IMR-90 (cell line): ENCODE measurements at places on chromosomes 2 and 18. TPM values are rescaled to one million over a fixed set of nuclear protein-coding genes. Genes with fewer than 3 reads are reported as not detected.

CENPO gene
- total RNA-seq, result 24.2 and 27.2 TPM in 2 replicates

- no peak for DNase-seq
Measured at GRCh38 chr2:222861411-222862105, 722 bp downstream of the ACSL3 start.

DNA sequence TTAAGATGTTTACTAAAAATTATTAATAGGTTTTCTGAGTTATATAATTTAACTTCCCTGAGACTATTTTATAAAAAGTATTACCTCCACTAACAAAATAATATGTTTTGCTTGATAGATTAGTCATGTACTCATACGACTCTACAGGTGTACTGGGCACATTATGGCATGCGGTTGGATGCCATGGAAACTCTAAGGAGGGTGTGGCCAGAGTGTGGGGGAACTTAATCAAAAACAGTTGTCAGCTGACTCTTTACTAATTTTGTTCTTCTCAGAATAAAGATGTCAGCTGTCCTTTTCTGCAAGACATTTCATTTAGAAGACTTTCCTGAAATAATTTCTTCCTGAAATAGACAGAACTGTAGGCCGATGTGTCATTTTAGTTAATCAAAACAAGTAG lies 228.3 kb upstream of the SIX3 start:
- no peak for DNase-seq

ABCB11 gene
- not detected in 2 replicates for total RNA-seq

DNA sequence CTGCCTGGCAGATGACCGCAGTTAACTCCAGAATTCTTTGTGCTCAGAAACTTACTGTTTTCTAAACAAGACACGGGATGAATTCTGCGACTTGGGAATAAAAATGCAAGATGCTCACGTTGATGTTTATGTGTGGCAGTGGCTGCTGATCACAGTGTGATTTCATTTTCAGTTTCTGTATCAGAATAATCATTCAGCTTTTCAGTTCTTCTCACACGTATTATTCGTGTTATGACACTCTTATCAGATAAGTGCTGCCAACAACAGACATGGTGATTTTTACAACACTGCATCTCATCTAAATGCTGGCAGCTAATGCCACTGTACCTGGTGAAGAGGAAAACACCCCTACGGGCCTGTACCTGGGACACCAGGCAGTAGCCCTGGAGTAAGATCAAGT lies 272.9 kb upstream of the REV1 start:
- no peak for DNase-seq

AQP12B gene
- not detected in 2 replicates for total RNA-seq

DNA sequence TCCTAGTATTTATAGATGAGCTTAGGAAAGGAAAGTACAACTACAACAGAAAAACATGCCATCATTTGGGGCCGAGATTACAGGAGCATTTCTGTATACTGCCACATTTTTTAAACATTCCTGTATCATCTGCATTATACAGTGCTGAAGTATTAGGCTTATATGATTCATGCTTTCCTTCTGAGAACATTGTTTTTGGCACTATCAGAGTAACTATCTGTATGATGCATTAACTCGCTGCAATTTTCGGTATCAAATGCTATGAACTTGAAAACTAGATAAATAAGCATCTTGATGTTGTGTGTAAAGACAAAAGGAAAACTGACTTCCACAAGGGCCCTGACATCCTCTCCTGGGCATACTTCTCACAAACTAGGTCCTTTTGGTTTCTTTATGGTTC lies 102.0 kb downstream of the RIT2 start:
- no peak for DNase-seq

DNA sequence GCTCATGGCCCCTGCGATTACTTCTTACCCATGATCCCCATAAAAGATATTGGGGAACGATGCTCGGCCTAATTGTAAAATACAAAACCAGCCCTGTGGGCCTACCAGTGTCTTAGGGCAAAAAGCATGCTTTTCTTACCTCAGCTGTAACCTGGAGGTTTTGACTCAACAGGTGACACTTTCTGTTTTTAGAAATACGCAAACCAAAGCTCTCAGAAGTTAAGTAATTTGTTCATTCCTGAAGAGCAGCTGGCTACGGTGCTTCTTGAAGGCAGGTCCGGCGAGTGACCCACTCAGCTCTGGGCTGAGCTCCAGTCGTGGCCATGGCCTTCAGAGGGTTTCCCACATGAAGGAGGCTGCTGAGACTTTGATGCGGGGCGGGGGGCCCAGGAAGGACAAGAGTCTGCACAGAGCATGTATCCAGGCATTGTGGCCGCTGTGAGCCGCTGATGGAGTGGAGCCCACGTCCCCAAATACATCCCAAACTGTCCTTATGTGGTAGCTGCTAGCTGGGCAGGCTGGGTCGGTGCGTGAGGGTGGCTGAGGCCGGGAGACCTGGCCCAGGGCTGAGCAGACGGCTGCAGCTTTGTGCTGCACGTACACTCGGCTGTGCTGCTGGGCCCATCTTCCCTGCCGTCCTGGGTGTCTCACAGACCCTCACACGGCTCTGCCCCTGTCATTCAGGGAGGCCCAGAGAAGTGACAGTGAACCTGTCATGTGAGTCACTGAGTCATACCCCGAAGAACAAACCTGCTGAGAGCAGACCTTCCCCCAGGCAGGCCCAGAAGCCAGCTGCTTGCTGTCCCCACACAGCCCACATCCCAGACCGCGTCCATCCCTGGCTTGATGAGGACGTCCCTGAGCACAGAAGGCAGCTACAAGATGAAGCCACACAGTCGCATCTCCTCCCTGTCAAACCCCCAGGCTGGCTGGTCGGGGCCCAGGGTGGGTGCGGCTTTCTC lies 34.1 kb downstream of the ITGB1BP1 start:
- no peak for DNase-seq

- no peak for DNase-seq
Measured at GRCh38 chr2:239250216-239251081, 150.4 kb downstream of the HDAC4 start.

- DNase-seq, result no peak
Measured at GRCh38 chr18:35710581-35710980, 129.0 kb downstream of the GALNT1 start.

DNA sequence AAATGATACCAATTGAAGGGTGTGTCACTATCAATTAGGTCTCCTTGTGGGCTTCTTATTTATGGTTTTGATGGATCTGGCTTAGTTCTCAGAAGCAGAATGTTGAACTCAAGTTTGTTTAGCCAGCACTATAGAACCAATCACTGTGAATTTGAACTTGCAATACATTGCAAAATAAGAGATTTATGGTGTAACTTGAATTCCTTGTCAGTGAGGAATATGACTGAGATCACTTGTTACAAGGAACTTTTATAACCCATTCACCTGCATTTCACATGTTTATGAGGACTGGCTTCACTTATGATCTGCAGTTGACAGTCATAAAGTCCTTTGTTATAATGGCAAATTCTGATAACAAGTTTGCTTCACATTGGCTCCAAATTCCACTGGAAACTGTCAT lies 9.8 kb downstream of the GATA6 start:
- no peak for DNase-seq

GRCh38 chr18:36200354-36200771 lies 13.1 kb downstream of the MOCOS start:
- no peak for DNase-seq

LYPD6B gene
- under 0.01 TPM in 1 of 2 replicates, not detected in the other for total RNA-seq

DLX1 gene
- 0.36 and 1.1 TPM in 2 replicates for total RNA-seq

- DNase-seq, result no peak
Measured at GRCh38 chr2:225486236-225486635, 86.7 kb downstream of the NYAP2 start.

DNA sequence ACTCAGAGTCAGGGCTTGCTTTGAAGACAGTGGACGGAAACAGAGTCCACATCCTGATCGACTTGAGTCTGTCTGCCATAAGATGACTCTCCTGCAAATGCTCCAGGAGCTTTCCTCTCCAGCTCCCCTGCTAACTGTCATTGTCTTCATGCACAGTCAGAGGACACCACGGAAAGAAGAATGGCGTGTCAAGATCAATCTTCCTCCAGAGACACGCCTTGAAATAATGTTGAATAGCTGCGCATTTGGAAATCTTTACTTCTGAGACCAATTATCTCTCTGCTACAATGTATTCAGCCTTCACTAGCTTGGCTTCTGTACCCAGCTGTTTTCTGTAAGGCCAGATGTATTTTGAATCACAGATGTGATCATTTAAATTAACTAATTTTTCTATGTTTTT lies 457.2 kb downstream of the CDH2 start:
- no peak for DNase-seq

DNA sequence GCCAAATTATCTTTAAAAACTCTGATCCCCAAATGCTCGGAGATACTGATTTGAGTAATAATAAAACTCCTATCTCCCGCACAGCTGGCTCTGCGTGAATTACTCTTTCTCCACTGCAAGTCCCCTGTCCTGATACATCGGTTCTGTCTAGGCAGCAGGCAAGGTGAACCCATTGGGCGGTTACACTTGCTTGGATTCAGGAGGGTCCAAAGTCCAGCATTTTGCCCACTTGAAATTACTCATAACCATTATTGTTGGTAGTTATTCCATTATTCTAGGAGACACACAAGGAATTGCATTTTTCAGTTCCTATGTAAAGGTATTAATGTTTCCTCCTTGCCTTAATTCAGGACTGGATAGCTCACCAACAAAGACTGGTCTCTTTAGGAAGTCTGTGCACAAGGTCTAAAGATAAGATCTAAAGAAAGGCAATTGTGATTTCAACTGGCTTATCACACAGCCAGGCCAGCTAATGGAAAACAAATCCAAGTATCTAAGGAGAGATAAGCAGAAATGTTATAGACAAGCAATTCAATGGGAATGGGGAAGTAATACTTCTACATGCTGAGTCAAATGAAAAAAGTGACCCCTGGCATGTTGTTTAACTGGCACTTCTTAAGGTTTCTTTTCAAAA lies 23.2 kb upstream of the NPC1 start:
- DNase-seq, result no peak

CNGA3 gene
- under 0.01 TPM in 1 of 2 replicates, not detected in the other for total RNA-seq

- no peak for DNase-seq
Measured at GRCh38 chr18:78831603-78832002, 148.0 kb upstream of the SALL3 start.

TMEM127 gene
- total RNA-seq, result 20.0 and 35.7 TPM in 2 replicates

DNA sequence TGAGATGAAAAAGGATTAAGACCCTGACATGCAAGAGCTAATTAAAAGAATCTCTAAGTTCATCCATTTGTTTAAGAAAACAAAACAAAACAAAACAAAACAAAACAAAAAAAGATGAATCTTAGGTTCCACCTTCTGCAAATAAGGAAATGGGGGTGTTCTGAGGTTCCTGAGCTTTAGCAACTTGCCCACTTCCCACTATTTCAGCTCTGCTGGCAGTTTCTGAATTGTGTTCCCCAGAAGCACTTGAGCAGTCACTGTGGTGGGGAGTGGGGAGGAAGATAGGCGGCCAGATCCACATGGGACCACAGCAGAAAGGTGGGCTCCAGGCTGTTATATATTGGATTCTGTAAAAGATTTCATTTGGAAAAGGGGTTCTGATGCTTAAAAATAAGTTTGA lies 20.3 kb downstream of the INO80C start:
- no peak for DNase-seq

- DNase-seq, result no peak
Measured at GRCh38 chr2:76998704-76999103, 523.5 kb downstream of the LRRTM4 start.

DNAH6 gene
- total RNA-seq, result under 0.01 TPM in 2 replicates

GRCh38 chr2:112194028-112194427 lies 55.8 kb downstream of the FBLN7 start:
- DNase-seq, result no peak

DSG4 gene
- not detected in 2 replicates for total RNA-seq

GRCh38 chr2:41772697-41773096 lies 275.1 kb upstream of the PKDCC start:
- no peak for DNase-seq

- DNase-seq, result no peak
Measured at GRCh38 chr2:238239543-238239862, 335 bp downstream of the HES6 start.

IL36RN gene
- total RNA-seq, result not detected in 2 replicates

SLC9A4 gene
- total RNA-seq, result not detected in 2 replicates

LCT gene
- total RNA-seq, result under 0.01 TPM in 1 of 2 replicates, not detected in the other

C1QL2 gene
- not detected in 2 replicates for total RNA-seq

- DNase-seq, result no peak
Measured at GRCh38 chr2:53442783-53443182, 324.8 kb upstream of the CHAC2 start.

- peak; percentile 59 for DNase-seq
Measured at GRCh38 chr18:46148810-46149209, 44.6 kb downstream of the HAUS1 start.

DNA sequence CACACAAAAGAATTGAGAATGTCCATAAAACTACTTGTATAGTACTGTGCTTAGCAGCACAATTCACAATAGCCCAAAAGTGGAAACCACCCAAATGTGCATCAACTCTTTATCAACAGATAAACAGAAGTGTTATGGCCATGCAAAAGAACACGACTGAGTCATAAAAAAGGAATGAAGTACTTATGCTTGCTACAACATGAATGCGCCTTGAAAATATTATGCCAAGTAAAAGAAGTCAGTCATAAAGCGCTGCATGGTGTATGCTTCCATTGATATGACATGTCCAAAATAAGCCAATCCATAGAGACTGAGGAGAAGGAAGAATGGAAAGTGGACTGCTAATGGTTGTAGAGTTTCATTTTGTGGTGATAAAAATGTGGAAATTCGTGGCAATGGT lies 12.1 kb upstream of the MAP2 start:
- DNase-seq, result no peak

DNA sequence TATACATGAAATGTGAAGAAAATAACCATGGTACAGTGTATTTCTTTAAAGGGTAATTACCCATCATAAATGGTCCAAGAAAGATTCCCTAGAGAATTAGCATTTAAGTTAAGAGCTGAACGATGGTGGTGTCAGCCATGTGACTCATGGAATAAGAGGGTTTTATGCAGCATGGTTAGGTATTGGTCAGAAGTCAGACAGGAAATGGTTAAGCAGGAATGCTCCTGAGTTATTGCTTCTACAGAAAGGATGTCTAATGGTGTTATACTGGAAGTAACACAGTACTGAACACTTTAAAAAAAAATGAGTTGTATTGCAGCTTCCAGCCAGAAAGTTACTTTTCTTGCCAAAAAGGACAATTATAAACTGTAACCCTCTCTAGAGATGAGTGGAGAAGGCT lies 72.7 kb upstream of the UBE2E3 start:
- peak; percentile 84 for DNase-seq

GRCh38 chr2:190930411-190930810 lies 49.8 kb downstream of the GLS start:
- no peak for DNase-seq

DNA sequence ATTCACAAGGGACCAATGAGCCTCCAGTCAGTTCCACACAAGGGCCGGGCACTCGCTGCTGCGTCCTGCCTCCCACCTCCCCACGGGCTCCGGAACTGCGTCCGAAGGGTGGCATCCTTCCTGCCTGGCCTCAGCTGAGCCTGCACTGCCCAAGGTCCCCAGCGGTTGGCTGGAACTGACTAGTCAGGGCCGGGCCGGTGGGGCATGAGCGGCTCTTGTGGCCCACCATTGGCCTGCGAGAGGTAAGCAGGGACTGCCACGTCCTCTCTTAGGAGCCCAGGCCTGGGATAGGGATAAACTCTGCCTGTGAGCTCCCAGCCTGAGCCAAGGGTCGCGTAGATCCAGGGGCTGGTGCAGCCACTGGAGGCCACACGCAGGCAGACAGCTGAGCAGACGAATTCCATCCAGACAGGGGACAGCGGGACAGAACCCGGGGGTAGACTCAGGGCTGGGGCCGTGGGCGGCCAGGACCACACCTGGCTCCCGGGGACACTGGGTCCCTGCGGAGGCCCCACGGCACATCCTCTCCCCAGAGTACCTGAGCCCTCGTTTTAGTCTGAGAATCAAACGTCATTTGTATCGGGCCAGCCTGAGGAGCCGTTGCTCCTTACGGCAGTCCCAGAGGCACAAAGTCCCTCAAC lies 148.4 kb downstream of the ZNF516 start:
- DNase-seq, result no peak

- DNase-seq, result no peak
Measured at GRCh38 chr2:46695283-46695682, 215.9 kb downstream of the TMEM247 start.
